Urinary bladder (tissue), 4 donors: ENCODE measurements at places on chromosomes 6 and 20. TPM values are rescaled to one million over a fixed set of nuclear protein-coding genes. Genes with fewer than 3 reads are reported as not detected.

Gene SYCP2L
- 0.15 TPM for polyA plus RNA-seq

Gene HLA-DRB1
- polyA plus RNA-seq = 107 TPM

Gene VAPB
- polyA plus RNA-seq = 28.7 TPM

Gene BEND3
- polyA plus RNA-seq = 1.0 TPM

Gene DDO
- 2.0 TPM for polyA plus RNA-seq

Gene SLC17A1
- polyA plus RNA-seq = not detected

Gene CMTR1
- polyA plus RNA-seq = 26.0 TPM

Gene PLCB1
- polyA plus RNA-seq = 16.8 TPM

Gene GTSF1L
- polyA plus RNA-seq = not detected

GRCh38 chr20:6075428-6076219, 21.8 kb upstream of the LRRN4 start:
- DNase-seq = no peak

DNA sequence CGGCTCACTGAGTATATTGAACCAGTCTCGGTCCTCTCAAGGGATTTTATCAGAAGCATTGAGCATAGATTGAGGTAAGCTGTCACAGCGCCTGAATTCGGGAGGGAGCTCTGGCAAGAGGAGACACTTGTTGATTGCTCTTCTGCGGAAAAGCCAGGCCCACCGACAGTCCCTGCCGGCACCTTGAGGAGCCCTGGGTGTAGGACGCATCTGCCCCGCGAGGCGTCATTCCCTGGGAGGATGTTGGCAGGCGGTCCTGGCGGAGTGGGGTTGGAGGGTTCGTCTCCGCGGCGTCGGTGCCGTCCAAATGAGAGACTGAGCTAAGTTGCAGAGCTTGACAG, 843 bp downstream of the FBXO9 start:
- no peak for DNase-seq

DNA sequence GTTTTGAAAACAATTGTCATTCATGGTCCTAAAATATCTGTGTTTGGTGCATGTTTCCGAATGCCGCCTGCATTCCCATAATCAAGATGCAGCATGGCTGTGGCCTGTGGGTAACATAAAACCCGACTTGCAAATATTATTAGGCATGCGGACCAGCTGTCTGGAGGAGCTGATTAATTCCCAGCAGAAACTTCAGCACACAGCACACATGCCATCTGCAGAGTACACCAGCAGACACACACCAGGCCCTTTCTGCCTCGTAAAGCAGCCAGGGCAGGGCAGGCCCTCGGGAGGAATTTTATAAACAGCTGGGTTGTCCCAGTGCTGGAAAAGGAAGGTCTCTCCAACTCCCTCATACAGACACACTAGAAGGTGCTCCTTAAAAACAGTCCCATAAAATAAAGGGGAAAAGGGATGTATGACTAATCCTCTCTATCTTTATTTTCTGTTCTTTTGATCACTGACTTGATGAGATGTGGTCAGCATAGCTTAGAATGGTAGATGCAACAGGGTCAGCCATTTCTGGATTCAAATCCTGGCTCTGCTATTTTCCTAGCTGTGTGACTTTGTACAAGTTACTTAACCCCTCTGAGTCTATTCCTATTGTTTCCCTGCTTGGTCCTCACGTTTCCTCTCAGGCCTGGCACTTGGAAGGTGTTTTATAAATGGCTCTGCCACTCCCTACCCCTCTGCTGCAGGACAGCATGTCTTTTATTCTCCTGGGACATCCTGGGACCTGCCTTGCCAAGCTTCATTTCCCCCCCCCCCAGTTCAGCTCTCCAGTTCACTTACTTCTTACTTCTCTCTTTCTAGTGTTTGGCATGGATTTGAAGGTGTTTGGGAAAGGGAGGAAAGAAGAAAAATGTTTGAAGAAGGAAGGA, 85.9 kb upstream of the TRAF3IP2 start:
- DNase-seq = no peak

GRCh38 chr6:154473324-154473723, 37.2 kb downstream of the CNKSR3 start:
- DNase-seq = no peak

- DNase-seq = no peak
These were observed 56.5 kb upstream of the PKIB start for GRCh38 chr6:122553697-122554096.
